Smooth muscle cell of bladder (primary cell): ENCODE measurements at places on chromosomes 5 and 9. TPM values are rescaled to one million over a fixed set of nuclear protein-coding genes. Genes with fewer than 3 reads are reported as not detected.

The SLC6A3 gene
- total RNA-seq, result under 0.01 TPM in 1 of 2 replicates, not detected in the other

The DMRT3 gene
- not detected in 2 replicates for total RNA-seq

The PCDHGA2 gene
- total RNA-seq, result 2.7 and 2.8 TPM in 2 replicates

The LECT2 gene
- not detected in 2 replicates for total RNA-seq

The SAXO1 gene
- total RNA-seq, result under 0.01 and 0.09 TPM in 2 replicates

The PKN3 gene
- 0.55 and 0.85 TPM in 2 replicates for total RNA-seq

The CKMT2 gene
- 4.1 and 17.4 TPM in 2 replicates for total RNA-seq

The IFNA10 gene
- not detected in 2 replicates for total RNA-seq
